Cardiac septum (tissue), 1 donor: ENCODE measurements at places on chromosomes 4 and X. TPM values are rescaled to one million over a fixed set of nuclear protein-coding genes. Genes with fewer than 3 reads are reported as not detected.

Gene STPG2
- total RNA-seq: 0.19 TPM

Gene XKRX
- 0.11 TPM for total RNA-seq

GRCh38 chr4:156909010-156909409 lies 62.6 kb downstream of the PDGFC start:
- no peak for DNase-seq

DNA sequence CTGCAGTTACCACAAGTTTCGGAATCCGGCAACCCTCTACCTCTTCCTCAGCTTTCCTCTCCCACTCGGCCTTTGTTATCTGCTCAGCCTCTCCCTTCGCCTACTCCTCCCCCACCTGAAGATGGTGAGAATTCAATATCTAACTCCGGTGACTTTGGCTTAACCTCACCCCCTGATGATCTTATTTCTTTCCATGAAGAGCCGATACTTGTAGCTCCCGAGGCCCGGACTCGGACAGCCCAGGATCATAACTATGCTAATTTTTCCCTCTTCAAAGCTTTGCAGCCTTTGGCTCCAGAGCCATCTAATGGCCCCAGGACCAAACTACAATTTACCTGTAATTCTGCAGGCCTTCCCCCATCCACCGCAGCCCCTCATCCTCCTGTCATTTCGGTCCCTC lies 32.0 kb upstream of the MGST2 start:
- DNase-seq: no peak

GRCh38 chr4:137519406-137519805 lies 12.9 kb downstream of the PCDH18 start:
- DNase-seq: no peak
